ENCODE measurements at places on chromosomes 6 and 20. TPM values are rescaled to one million over a fixed set of nuclear protein-coding genes. Genes with fewer than 3 reads are reported as not detected.

Gene ELOVL4
- 6.4 TPM for total RNA-seq

Gene SPDEF
- not detected for total RNA-seq

DNA sequence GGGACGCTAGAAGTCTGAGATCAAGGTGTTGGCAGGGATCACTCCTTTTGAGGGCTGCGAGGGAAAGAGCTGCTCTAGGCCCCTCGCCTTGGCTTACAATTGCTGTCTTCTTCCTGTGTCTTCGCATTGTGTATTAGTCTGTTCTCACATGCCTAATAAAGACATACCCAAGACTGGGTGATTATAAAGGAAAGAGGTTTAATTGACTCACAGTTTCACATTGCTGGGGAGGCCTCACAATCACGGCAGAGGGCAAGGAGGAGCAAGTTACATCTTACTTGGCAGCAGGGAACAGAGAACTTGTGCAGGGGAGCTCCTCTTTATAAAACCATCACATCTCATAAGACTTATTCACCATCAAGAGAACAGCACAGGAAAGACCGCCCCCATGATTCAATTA is 102.5 kb upstream of the ASF1A start:
- no peak for DNase-seq

Gene PPP1R3D
- total RNA-seq: 4.8 TPM

Gene RIMS4
- total RNA-seq: 0.27 TPM

GRCh38 chr6:54060286-54060685 is 51.0 kb upstream of the MLIP start:
- peak; percentile 46 for DNase-seq

DNA sequence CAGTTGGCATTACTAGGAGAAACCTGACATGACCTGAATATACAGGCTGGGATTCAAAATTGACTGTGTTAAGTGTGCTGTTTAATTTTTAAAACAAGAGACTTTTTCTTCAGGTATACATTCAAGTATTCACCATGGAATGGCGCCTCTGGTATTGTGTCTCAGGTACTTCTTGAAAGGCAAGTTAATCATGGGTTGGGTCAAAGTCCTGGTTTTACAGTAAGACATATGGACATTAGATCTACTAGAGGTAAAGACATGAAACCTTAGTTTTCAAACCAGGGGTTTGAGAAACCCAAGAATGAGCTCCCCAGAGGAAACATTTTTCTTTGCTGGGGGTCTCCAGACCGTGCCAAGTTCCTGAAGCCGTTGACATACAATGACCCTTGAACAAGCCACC is 232.4 kb downstream of the SAMD5 start:
- DNase-seq: no peak

DNA sequence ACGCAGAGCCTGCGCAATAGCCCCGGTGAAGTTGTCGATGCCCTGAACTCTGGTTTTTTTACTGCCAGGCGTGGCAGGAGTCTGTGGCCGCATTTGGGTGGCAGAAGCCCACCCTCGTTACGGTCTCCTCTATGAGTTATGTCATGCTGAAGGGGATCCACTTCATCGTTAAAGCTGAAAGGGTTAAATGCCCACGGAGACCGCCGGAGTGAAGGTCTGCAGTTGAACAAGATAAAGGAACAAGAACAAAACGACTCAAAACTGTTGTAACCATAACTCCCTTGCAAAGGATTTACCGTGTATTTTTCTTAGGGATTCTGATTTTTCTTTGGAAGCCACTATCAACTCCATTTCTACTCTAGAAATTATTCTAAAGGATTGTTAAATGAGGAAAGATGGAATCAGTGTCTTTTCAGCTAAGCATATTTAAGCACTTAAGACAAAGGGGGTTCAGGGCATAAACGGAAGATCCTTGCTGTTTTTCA is 501 bp upstream of the ELOVL5 start:
- no peak for DNase-seq

- no peak for DNase-seq
These were observed 19.1 kb upstream of the FBXO9 start for GRCh38 chr6:53045891-53046673.

Gene FGD2
- total RNA-seq: not detected

Gene RAMACL
- 2.4 TPM for total RNA-seq

GRCh38 chr20:43446361-43446879 is 11.3 kb upstream of the SRSF6 start:
- no peak for DNase-seq

DNA sequence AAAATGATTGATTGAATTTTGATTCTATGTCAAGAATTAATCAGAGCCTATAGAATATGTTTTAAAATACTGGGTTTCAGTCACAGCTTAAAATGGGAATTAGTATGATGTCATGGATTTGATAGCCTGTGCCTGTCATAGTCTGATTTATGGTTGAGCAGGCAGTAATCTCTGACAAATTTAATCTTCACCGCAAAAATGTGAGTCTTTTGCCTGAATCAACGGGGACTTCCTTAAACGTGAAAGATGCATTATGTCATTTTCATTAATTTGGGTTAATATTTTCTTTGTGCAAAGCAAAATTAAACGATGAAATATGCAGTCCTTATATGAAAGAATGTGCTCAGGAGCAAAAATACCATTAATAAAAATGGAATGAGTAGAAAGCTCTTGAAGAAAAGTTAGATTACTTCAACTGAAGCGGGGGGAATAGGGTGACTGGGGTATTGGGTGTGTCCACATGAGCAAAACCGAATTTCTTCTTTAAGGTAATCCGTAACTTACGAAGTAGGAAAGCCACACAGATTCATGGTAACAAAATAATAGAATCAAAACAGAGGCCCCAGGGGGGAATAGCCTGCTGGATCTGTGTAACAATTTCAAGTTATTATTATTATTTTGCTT is 339.6 kb upstream of the NOX3 start:
- DNase-seq: peak; percentile 67

GRCh38 chr20:12557224-12557623 is 451.5 kb upstream of the SPTLC3 start:
- DNase-seq: no peak

Gene MMP24
- 0.16 TPM for total RNA-seq

GRCh38 chr6:137044366-137045221 is at the start of gene IL20RA:
Gene IL20RA (minus strand): TSS chr6:137044965. CDS start chr6:137044728, 237 bp downstream.
- peak; percentile 8 for DNase-seq

- DNase-seq: peak; percentile 66
These were observed 45.3 kb upstream of the PRELID3B start for GRCh38 chr20:59087829-59088433.

DNA sequence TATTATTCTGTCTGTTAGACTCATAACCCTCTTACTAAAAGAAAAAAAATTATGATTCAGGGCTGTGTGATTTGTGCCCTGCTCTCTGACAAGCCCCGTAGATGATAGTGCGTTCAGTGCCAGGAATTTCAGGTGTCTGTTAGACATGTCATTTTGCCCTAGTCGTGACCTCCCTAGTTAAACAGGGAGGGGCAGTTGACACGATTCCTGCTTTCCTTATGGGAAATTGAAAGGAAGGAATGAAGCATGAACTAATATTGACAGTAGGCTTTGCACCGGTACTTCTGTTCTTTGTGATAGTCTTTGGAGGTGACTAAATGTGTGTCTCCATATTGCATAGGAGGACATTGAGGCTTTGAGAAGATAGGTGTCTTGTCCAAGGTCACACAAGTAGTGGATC is 26.3 kb downstream of the RPRD1B start:
- DNase-seq: no peak

Gene SPATA25
- total RNA-seq: 2.1 TPM

Gene TPX2
- 6.2 TPM for total RNA-seq

DNA sequence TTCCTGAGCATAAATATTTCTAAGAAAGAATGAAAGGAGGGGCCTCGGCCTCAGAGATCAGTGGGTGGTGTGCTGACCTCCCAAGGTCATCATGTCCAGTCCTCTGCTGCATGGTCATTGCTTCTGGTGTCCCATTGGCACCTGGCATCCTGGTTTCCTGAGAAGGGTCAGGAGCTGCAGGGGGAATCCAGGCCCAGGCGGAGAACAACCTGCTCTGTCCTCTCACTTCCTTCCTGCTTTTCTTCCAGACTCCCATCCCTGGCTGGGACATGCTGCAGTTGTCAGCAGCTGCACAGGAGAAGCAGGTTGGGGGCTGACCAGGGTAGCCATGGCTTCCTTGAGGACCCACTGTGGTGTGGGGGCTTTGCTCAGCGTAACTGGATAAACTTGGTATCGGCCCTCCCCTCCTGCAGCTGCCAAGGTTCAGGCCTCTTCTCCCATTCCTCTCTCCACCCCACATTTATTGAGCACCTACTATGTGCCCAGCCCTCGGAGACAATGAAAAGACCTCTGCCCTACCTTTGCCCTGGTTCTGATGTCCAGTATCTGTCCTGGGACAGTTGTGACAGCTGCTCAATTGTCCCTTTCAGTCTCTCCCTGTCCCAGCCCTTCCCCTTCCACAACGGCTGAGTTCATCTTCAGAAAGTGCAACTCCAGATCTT is 155.2 kb downstream of the CEBPB start:
- DNase-seq: no peak

DNA sequence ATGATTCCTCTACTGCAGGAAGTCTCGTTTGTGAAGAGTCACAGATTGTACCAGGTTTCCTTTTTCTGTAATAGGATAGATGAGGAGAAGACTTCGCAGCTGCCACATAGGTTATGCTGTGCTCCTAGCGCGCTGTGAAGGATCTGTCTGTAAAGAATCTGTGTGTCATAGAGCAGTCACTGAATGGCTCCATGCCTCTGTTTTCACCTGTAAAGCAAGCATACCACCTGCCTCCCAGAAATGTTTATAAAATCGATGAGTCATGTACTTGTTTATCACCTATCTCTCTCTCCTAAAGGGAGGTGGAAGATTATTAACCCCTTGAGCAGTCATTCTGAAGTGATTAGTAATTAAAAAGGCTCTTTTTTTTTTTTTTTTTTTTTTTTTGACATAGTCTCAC is 86.6 kb downstream of the TFAP2B start:
- no peak for DNase-seq

Gene PROKR2
- not detected for total RNA-seq

GRCh38 chr6:105733556-105734162 is 330.8 kb upstream of the PREP start:
- DNase-seq: peak; percentile 73

Gene ID4
- 18.0 TPM for total RNA-seq

DNA sequence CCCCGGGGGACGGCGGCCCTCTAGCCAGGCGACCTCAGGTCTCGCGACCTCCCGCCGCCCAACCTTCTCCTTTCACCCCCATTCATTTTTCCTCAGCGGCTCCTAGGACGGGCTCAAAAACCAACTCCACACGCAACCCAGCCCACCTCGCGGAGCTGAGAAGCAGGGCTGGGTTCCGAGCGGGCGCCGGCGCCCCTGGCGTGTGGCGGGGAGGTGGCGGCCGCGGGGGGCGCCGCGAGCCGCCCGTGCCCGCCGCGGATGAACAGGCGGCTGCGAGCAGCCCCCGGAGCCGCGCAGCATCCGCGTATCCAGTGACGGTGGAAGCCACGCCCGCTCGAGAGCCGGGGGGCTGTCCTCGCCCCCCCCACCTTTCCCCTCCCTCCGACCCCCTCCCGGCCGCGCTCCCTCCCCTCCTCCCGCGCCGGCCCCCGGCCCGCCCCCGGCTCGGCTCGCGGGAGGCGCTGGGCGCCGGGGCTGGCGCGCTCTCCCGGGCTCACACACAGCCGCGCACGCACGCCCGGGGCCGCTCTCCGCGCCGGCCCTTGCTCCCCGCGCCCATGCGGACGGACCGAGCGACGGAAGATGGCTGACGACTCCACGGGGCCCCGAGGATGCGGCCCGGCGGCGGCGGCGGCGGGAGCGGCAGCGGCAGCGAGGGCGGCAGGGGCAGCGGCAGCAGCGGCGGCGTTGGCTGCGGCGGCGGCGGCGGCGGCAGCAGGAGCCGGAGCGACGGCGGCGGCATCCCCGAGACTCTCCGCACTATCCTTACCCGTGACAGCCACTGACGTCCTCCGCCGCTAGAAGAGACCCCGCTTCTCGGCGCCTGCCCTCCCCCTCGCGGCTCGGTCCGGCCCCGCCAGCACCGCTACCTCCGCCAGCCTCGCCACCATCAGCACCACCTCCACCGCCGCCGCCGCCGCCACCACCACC is at the start of gene SOBP:
Gene SOBP (plus strand): TSS at position 482 of the 930 bp plus-strand sequence. CDS start 500 bp downstream, outside the sequence.
- peak; percentile 43 for DNase-seq

- peak; percentile 58 for DNase-seq
These were observed 72.5 kb downstream of the B3GAT2 start for GRCh38 chr6:70884074-70884983.

DNA sequence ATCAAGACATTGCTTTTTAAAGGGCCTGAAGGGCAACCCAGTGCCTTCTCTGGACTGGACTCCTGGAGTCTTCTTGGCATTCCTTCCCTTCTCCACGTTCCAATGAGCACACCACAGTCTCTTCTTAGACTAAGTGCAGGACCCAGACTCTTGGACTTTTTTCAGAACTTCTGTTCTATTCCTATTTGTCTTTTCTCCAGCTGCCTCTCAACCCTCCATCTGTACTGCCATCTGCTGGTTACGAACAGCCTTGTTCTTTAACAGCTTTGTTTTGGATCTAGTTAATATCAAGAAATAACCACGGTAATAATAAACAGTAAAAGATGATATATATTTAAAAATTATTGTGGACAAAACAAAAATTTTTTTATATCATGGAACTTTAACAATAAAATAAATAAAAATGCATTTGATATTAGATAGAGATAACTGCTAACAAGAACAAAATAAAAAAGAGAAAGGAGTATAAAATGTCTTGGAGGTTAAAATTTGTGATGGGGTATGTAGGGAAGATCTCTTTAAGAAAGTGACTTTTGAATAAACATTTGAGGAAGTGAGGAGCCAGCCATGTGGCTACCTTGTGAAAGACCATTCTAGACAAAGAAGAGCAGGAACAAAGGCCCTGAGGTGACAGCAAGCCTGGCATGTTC is 105.1 kb upstream of the HCRTR2 start:
- peak; percentile 59 for DNase-seq

GRCh38 chr20:15806105-15806504 is 767.1 kb downstream of the KIF16B start:
- no peak for DNase-seq

Gene SLC26A8
- not detected for total RNA-seq

GRCh38 chr6:72350296-72350881 is 271.5 kb upstream of the KCNQ5 start:
- DNase-seq: no peak

- no peak for DNase-seq
These were observed 51.4 kb upstream of the IER3 start for GRCh38 chr6:30795549-30796293.

Gene MRPS18A
- total RNA-seq: 22.6 TPM

Gene TSPO2
- total RNA-seq: not detected

Gene ADAM33
- 145 TPM for total RNA-seq

GRCh38 chr6:2744209-2744771 is 6.4 kb downstream of the MYLK4 start:
- DNase-seq: peak; percentile 18

Gene TTPAL
- total RNA-seq: 11.1 TPM

Gene SIRPD
- total RNA-seq: not detected

- DNase-seq: no peak
These were observed 357.9 kb upstream of the NOX3 start for GRCh38 chr6:155813548-155813947.

GRCh38 chr6:125793280-125793679 is 2.5 kb downstream of the NCOA7 start:
- peak; percentile 62 for DNase-seq

GRCh38 chr6:71403422-71404134 is 115.0 kb downstream of the OGFRL1 start:
- DNase-seq: no peak

- DNase-seq: no peak
These were observed 6.6 kb upstream of the ELOVL2 start for GRCh38 chr6:11050731-11051130.

Gene BIRC7
- 0.25 TPM for total RNA-seq

- no peak for DNase-seq
These were observed 35.4 kb upstream of the E2F3 start for GRCh38 chr6:20366082-20366830.

Gene PPIL6
- total RNA-seq: 0.65 TPM

GRCh38 chr6:53426667-53427270 is 78.0 kb upstream of the ELOVL5 start:
- DNase-seq: no peak
